Neuronal stem cell (in vitro differentiated cells): ENCODE measurements at places on chromosomes 4 and X.

GRCh38 chr4:78732332-78733104, 43.6 kb upstream of the BMP2K start:
- DNase-seq = no peak

DNA sequence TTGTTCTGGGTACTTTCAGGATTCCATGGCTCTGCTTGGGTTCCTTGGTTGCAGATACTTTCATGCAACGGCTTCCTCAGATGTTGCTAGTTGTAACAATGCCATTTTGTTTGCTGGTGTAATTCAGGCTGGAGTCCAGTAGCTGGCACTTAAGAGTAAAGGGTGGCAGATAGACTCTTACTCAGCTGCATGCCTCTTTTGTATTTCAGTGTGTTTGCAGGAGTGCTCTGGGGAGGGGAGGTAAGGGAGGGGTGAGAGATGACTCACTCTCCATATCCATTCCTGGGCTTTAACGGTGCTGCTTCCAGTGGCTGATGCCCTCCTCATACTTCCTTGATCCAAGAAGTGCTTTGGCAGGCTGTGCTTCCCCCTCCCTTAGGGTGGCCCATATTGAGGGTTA, 155.2 kb downstream of the ZNF330 start:
- DNase-seq = no peak

- no peak for DNase-seq
Observed at GRCh38 chrX:131752493-131753198, 208.8 kb downstream of the OR13H1 start.

- DNase-seq = no peak
Observed at GRCh38 chr4:126799971-126800574, 832.7 kb upstream of the INTU start.

GRCh38 chr4:71630803-71631202, 153.1 kb downstream of the GC start:
- no peak for DNase-seq

DNA sequence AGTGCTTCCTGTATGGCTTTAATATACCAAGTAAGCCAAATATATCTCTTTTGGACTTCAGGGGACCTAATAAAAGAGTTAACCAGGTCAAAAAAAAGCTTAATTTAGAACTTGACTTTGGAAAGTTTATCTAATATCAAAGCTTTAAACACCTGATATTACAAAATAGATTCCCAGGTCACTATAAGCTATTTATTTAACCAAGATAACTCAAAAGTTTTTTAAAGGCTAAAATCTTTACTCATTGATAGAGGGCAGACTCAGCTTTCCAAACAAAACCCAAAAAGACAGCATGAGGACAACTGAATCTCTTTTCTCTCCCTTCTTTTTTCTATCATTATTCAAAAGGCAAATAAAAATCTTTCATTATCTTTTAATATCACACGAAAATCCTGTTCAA, 19.5 kb downstream of the NUDT11 start:
- no peak for DNase-seq

GRCh38 chr4:80043541-80043940, 29.5 kb downstream of the ANTXR2 start:
- no peak for DNase-seq

- no peak for DNase-seq
Observed at GRCh38 chrX:28591542-28591941, 4.3 kb downstream of the IL1RAPL1 start.

DNA sequence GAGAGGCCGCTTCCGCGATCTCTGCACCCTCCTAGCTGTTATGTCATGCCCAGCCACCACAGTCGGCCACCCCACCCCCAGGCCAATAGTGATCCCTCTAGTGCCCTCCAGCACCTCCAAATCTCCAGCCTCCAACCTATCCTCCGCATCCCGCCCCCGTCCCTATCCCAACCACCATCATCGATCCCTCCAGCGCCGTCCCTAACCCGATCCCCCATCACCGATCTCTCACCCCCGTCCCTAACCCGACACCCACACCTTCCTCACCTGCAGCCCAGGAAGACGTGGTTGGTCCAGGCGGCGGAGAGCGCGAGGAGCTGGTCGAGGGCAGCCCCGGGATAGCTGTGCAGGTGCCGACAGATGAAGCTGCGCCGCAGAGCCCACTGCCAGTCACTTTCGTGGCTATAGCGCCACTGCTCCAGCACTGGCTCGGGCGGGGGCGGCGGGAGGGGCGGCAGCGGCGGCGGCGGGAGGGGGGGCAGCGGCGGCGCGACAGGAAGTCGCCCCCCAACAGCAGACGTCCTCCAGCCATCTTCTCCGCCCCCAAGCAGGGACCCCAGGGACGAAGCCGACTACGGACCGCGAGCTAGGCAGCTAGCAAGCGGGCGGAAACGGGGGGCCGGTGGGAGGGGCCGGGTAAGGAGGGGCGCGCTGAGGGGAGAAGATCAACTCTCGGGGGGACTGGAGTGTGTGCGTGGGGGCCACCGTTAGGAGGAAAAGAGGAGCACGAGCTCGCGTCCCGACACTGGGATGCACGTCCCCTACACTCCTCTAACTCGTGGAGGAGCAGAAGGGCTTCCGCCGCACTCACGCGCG, 552 bp downstream of the NKRF start:
- no peak for DNase-seq

DNA sequence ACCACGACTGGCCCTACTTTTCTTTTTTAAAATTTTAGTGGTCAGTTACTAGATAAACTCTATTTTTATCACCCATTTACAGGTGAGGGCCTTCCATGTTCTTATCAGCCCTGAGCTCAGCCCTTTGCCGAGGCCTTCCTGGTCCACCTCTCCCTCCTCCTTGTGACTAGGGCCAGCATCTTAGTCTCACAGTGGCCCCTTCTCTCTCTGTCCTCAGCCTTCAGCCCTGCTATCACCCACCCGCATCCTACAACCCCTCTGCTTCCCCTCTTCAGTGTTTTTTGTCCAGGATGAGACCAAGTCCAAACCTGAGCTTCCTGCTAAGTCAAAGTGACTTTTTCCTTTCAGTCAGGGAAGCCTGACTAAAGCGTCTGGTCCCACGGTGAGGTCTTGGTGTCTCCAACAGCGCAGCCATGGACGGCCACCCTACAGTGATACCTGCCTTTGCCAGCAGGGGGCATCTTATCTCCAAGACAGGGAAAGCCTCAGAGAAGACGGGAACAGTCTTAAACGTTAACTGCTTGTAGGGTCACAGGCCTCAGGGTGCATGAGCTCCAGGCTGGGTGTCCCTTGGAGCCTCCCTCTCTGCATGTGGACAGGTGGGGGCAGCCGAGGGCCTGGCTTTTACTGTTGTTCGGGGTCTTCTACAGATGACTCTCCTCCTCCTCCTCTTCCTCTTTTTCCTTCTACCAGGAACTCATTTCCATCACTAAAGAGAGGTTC, 11.7 kb upstream of the GAGE10 start:
- peak; percentile 46 for DNase-seq

DNA sequence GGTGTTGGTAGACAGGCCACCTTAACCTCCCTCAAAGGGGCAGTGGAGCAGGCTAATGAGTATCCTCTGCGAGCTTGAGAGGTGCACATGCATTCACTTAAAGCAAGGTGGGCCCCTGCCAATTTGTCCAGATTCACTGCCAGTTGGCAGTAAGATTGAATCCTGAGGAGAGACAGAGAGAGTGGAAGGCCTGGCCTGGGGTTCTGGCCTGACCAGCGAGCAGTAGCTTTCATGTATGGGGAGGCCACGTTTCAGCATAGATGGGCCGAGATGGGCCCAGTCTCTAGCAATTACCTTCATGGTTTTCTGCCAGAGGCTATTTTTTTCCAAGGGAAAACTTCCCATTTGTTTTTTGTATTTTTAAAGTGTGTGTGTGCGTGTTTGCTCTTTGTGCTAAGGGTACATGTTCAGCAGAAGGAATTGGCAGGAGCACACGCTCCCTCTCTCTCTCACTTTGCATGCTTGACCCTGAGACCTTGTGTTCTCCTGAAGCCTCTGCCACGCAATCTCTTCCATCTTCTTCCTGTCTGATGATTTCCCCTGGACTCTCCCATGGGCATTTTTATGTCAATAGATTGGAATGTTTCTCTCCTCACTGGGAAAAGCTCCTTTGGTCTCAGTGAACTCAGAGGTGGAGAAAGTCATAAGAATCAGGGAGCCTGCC, 215.8 kb upstream of the SFRP2 start:
- DNase-seq = no peak

GRCh38 chr4:25770847-25771246, 91.9 kb downstream of the SEL1L3 start:
- DNase-seq = no peak

DNA sequence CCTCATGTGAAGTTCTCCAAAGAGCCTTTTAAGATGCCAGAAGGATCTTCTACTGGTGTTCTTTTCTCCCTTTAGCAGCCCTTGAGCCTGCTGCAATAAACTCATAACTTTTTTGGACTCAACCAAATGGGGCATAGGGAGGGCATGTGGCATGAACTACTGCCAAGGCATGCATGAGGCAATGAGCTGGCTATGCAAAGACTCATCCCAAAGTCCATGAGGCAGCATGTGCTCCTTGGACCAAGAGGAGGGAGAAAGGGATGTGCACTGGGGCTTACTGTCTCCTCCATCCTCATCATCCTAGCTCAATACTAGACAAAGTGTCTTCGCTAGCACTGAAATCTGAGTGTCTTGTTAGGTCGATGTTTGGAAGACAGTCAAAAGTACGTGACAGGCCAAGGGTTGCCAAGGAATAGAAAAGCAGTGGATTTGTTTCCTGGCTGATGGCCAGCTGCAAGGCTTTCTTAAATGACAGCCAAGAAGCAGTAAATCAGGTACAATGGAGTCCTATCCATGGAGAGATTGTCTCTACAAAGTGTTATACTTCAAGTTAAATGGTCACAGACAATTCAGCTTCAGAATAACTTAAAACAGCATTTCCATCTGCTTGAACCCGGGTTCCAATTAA, 44.5 kb upstream of the ATXN3L start:
- DNase-seq = no peak

DNA sequence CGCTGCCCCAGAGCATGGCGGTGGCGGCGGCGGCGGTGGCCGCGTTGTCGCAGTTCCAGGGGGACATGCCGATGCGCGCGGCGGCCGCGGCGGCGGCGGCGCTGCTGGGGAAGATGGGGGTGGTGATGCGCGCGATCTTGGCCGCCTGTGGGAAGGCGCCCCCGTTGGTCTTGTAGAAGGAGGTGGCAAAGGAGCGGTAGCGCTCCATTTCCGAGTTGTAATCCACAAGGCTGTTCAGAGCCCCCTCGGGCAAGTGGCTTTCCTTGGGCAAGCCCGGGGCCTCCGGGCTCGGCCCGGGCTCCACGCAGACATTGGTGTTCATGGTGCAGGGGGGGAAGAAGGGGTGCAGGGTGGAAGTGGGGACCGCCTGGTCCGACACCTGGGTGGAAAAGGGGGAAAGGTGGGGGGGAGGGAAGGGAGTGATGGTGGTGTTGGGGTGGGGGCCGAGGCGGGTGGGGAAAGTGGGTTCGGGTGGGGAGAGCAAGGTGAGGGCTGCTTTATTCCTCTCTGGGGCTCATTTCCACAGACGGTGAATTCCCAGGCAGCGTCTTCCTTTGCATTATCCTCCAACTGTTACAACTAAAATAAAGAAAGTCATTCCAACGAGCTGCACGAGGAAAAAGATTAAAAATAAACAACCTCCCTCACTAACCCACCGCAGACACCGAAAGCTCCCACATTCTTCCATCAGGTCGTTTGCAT, 3.1 kb downstream of the CXXC4 start:
- peak; percentile 69 for DNase-seq

- peak; percentile 15 for DNase-seq
Observed at GRCh38 chrX:51461053-51462044, 35.0 kb downstream of the NUDT11 start.

- DNase-seq = no peak
Observed at GRCh38 chrX:154495472-154495922, 5.1 kb upstream of the SLC10A3 start.

GRCh38 chr4:176090115-176090514, 24.5 kb downstream of the WDR17 start:
- DNase-seq = no peak

GRCh38 chr4:183098019-183098722, 886 bp upstream of the WWC2 start:
- DNase-seq = peak; percentile 35

DNA sequence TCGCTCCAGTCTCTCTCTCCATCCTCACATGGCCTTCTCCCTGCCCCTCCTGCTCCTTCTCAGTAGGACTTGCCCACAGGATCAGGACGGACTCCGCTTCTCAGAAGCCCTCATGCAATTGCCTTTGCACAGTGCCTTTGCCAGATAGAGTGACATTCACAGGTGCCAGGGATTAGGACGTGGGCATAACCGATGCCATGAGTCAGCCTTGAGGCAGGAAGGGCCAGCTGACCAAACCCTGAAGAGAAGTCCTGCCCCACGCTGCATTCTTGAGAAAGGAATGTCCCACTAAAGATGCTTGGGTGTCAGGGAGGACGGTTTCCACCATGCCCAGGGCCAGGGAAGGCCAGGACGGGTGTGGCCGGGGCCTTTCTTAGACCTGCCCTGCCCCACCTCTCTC, 6.6 kb upstream of the GRPEL1 start:
- DNase-seq = no peak

DNA sequence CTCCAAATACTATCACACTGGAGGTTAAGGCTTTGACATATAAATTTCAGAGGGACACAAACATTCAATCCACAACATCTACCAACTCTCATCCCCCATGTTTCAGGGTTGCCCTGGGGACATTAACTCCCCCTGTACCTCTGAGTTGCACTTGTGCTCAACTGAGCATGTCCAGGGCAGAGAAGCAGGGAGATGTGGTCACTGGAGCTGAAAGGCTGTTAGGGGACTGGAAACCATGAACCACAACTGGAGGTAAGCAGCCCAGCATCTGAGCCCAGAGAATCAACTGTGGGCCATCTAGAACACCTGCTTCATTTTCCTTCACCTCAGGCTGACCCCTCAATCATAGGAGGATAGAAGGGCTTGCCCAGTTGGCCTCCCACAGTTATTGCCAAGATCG, 641.1 kb downstream of the MID1IP1 start:
- no peak for DNase-seq

GRCh38 chrX:49829016-49829415, at the start of gene PAGE4:
Gene PAGE4 (plus strand): TSS chrX:49829303. CDS start chrX:49830429, 1,126 bp downstream.
- no peak for DNase-seq

DNA sequence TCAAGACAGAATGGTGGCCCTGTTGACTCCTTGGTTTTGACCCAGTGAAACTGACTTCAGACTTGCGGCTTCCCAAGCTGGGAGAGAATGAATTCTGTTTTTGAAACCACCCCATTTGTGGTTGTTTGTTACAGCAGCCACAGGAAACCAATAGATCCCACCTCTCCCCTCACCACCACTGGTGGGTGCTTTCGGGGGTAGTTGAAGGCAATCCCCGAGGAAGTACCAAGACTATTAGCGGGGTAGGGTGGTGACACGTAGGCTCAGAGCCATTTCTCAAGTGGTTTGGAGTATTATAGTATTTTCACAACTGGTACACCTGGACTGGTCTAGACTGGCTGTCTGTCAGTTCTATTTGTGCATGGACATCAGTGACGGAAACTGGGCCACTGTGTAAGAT, 189.1 kb upstream of the RBPJ start:
- no peak for DNase-seq
